ENCODE measurements at places on chromosomes 1 and 21.

- DNase-seq, result no peak
Measured at GRCh38 chr1:110280126-110280525, 59.1 kb upstream of the RBM15 start.

DNA sequence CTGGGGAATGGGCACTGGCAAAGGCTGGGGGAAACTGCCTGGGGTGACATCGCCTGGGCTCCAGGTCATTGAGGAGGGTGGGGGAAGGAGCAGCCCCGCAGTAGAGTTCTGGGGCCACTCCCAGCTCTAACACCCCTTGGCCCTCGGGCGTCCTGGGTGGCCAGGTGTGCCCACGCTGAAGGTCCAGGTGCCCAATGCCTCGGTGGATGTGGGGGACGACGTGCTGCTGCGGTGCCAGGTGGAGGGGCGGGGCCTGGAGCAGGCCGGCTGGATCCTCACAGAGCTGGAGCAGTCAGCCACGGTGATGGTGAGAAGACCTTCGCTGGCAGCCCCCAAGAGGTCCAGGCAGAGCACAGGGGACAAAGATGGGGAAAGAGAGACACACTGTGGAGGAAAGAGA lies 7.7 kb downstream of the NTRK1 start:
- no peak for DNase-seq

- DNase-seq, result no peak
Measured at GRCh38 chr1:87513255-87513654, 184.6 kb downstream of the LMO4 start.

- no peak for DNase-seq
Measured at GRCh38 chr1:52239708-52240001, 97.8 kb downstream of the ZFYVE9 start.

DNA sequence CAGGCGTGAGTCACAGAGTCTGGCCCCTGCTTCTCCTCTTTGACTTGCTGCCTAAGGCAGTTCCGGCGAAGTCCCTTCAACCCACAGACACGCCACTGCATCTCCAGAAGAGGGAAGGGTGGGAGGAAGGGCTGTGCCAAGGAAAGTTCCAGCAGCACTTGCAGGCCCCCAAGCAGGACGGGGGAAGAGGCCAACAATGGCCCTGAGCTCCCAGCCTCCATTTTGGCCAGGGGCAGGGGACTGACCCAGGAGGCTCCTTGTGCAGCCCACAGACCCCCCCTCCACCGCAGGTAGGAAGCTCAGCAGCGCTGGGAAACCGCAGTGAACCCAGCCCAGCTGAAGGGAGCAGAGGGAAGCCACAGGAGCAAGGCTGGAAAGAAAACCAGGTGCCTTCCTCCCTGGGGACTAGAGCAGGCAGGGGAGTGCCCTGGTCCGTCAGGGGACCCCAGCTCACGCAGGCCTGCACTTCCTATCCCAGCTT lies 35.4 kb downstream of the ACOT7 start:
- DNase-seq, result no peak

DNA sequence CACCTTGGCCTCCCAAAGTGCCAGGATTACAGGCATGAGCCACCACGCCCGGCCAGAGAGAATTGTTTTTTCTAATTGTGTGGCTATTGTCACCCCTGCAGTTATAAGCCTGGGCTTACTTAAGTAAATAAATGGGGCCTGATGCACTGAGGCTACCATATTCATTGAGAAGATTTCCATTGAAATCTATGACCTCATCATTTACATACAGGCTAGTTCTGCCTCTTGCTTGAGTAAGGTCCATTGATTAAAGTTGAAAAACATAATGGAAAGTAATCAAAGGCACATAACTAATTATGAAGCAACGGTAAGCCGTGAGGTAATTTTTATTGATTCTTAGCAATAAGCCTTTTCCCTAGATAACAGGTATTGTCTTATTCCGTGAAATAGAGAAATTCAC lies 788.9 kb downstream of the ADGRL2 start:
- DNase-seq, result no peak

DNA sequence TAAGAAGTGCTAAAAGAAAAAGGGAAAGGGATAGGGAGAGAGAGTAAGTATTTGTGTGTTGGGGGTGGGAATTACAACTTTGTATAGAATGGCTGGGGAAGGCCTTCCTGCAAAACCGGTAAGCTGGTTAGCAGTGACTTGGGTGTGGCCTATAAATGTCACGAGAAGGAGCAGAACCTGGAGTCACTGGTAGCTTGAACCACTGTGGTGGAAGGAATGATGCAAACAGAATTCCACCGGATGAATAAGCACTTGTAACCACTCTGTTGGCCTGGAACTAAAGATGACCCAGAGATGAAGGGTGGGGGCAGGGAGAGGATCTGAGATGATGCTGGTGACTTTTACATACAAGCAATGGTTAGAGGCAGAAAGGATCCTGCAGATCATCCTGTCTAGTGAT lies 8.9 kb downstream of the XKR8 start:
- no peak for DNase-seq

GRCh38 chr1:161739865-161740566 lies 9.6 kb upstream of the DUSP12 start:
- no peak for DNase-seq

- DNase-seq, result peak; percentile 44
Measured at GRCh38 chr1:50453266-50453665, 30.0 kb upstream of the DMRTA2 start.

DNA sequence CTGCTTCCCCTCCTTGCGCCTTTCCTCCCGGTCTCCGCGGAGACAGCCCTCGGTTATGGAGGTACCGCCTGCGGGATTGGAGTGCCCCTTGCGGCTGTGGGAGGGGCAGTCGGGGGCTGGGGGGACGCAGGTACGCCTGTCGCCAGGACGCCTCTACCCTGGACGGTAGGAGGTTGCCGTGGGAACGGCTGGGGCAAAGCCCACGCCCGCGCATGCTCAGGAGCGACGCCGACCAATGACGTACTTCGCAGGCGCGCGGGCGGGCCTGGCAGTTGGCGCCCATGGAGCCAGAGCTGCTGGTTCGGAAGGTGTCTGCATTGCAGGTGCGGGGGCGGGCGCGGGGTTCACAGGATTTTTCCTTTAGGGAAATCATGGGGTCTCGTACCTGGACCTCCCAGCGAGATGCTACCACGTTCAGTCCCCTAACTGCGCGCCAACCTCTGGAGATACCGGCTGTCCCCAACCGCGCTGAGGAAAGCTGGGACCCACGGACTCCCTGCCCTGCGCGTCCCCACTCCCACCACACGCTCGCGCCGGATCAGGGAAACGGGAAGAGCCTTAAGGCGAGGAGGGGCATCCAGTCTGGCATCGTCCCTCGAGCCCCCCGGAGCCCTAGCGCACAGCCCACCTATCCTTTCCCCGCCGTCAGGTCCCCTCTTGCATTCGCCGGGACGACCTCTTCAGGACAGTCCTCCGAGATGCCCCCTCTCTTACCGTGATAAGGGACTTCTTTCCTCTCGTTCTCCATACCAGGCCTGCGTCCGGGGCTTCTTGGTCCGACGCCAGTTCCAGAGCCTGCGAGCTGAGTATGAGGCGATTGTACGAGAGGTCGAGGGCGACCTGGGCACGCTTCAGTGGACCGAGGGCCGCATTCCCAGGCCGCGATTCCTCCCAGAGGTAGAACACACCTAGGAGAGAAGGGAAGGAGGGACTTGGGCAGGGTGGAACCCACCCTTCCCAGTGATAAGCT lies at the start of gene IQCC:
Gene IQCC, plus strand, starts transcription at position 271 of the 970 bp plus-strand sequence. Its CDS starts 11 bp downstream, at position 282.
- DNase-seq, result peak; percentile 88

DNA sequence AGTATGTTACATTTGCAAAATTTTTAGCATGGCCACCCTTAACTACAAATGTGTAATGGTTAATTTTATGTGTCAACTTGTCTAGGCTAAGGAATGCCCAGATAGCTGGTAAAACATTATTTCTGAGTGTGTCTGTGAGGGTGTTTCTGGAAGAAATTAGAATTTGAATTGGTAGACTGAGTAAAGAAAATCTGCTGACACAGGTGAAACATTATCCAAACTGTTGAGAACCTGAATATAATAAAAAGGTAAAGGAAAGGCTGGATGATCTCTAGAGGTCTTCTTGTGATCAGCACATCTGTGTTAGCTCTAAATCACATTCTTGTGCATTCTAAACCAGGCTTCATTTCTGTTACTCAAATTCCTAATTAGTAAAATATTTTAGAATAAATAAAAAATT lies 100.8 kb downstream of the UCHL5 start:
- DNase-seq, result no peak

DNA sequence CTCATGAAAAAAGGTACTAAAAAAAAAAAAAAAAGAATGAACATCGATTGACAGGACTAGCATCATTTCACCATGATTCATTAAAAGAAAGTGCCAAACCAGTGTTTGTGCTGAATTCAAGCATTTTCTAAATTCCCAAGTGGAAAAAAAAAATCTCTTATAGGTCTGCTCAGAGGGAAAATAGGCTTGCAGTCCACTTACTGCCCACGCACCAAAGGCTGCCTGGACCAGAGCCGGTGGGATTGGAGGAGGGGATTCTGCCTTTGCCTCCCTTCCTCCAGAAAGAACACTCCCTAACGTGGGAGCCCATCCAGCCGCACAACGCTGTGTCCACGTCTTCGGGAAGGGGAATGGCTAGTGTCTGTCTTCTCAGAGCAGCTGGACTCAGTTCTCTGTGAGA lies 5.5 kb upstream of the TRAPPC10 start:
- no peak for DNase-seq

- no peak for DNase-seq
Measured at GRCh38 chr1:201221201-201221846, 30.7 kb downstream of the IGFN1 start.

GRCh38 chr21:39105836-39106235 lies 77.4 kb downstream of the PSMG1 start:
- DNase-seq, result no peak

DNA sequence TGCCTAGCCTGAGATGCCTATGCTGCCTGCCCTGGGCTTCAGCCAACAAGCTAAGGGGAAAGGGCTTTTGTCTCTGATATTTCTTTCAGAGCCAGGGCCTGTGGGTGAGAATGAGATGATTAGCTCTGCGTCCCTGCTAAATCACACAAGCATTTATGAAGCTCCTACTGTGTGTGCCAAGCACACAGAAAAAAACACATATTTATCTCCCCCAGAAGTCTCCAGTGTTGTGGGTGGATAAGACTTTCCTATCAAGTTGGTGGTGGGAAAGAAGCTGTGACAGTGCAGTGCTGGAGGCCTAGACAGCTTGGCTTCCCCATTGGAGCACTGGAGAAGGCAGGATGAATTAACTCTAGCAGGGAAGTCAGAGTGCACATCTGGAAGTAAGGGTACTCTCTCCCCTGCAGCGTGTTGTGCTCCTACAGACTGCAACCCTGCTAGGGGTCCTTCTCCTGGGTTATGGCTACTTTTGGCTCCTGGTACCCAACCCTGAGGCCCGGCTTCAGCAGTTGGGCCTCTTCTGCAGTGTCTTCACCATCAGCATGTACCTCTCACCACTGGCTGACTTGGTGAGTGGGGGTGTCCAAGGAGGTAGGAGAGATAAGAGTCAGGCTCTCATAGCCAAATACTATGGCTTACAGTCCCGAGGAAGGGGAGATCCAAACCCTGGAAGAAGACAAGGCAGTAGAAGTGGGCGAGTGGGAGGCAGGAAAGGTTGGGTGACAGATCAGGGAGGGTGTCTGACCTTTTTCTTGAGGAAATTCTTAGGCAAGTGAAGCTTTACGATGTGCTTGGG lies 1.7 kb downstream of the SLC50A1 start:
- DNase-seq, result no peak

- no peak for DNase-seq
Measured at GRCh38 chr1:110291241-110292030, 47.7 kb upstream of the RBM15 start.

GRCh38 chr1:42430286-42431135 lies 25.3 kb downstream of the ZMYND12 start:
- no peak for DNase-seq

DNA sequence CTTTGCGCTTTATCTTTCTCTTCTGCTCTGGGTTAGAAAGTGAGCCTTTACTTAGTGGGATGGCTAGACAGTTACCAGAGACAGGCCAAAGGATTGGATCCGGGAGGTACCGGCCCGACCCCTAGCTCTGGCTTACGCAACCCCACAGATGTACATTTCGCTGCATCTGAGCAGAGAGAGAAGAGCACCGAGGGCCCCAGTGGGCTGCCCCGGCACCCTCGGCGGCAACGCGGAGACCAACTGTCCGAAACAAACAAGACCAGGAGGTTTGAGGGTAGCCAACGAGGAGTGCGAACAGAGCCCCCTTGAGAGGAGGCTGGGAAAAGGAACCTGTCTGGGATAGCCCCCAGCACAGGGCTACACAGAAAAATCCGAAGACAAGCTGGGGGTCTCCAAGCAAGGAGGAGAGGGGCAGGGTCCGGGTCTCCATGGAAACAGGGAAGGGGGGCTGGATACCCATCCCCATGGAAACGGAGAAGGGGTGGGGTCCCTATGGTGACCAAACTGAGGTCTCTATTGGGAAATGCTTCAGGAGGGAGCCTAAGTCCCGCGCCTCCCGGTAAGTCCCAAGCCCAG lies 373 bp downstream of the MTF1 start:
- DNase-seq, result no peak

DNA sequence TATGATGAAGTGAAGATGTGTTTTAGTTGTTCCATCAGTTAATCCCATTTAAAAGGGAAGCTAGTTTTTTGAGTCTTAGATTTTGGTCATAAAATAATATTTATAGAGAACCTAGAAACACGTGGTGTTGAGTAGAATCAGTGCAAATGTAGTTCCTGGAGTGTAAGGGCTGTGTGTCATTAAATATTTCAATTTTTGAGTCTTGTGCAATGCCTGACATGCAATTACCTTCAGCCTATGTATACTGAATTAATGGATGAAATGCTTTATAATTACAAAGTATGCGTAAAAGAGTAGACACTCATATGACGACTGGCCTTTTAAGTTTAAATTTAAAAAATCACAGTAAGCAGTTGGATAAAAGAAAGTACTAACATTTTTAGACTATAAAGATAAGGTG lies 75.0 kb downstream of the NEK7 start:
- DNase-seq, result no peak

DNA sequence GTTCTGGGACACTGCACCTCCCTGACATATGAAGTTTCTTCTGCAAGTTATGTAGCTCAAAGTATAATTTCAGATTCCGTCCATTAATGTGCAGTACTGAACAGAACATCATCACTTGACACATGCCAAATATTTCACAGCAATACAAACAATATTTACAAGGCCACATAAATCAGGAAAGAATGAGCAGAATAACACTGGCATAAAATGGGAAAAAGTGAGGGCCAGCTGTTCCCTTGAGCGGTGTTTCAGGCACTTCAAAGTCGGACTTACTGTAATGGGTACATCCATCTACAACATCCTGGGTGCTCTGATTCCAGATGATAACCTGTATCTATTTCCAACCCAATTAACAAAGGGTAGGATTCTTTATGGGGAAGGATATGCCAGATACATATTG lies 217.4 kb downstream of the APP start:
- DNase-seq, result no peak

- no peak for DNase-seq
Measured at GRCh38 chr21:41817228-41817627, 50.4 kb upstream of the RIPK4 start.

DNA sequence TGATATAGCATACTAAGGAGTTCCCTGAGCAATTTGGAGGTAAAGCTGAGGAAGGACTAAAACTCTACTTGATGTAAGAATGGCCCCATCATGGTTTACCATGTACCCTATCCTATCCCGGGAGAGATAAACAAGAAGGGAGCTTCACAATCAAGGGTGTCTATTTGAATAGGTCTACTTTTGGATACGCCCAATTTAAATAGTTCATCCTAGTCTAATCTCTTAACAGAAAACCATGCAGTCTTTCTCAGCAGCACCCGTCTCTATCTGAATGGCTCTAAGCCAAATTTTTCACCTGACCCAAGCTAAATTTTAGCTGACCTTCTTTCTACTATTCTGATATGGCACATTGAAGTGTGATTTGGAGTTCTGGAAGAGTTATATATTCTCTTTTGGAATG lies 122.0 kb downstream of the TNNI3K start:
- no peak for DNase-seq

- no peak for DNase-seq
Measured at GRCh38 chr1:154117642-154118041, 37.2 kb downstream of the NUP210L start.

- no peak for DNase-seq
Measured at GRCh38 chr1:225688345-225688744, 35.4 kb upstream of the ENAH start.

All from NCI-H2081 treated with DMSO at 0.1 percent for 48 hours (cell line).